ENCODE measurements at places on chromosomes 7 and 10. TPM values are rescaled to one million over a fixed set of nuclear protein-coding genes. Genes with fewer than 3 reads are reported as not detected.

The KIAA1549 gene
- total RNA-seq, result 1.6 TPM

The HOXA9 gene
- 0.33 TPM for total RNA-seq

The PPP1R9A gene
- total RNA-seq, result 0.78 TPM

The NUTM2A gene
- 0.46 TPM for total RNA-seq

The CYP2E1 gene
- total RNA-seq, result 0.86 TPM

The GPR37 gene
- 1.5 TPM for total RNA-seq

The ZNF722 gene
- not detected for total RNA-seq

The GNAI1 gene
- 25.0 TPM for total RNA-seq

The SPDYE8 gene
- not detected for total RNA-seq

The NUP205 gene
- total RNA-seq, result 38.8 TPM

The TMEM196 gene
- not detected for total RNA-seq

The PARD3 gene
- total RNA-seq, result 51.8 TPM

All from smooth muscle cell of the pulmonary artery (primary cell).